ENCODE measurements at places on chromosomes 6 and 20. TPM values are rescaled to one million over a fixed set of nuclear protein-coding genes. Genes with fewer than 3 reads are reported as not detected.

- no peaks in the 10 kb centered on the region for H3K36me3 ChIP-seq
- no peak overlapping the region for H3K4me3 ChIP-seq
- no peak for DNase-seq
- no peaks in the 10 kb centered on the region for H3K4me1 ChIP-seq
- no peaks in the 10 kb centered on the region for H3K27me3 ChIP-seq
- no peak overlapping the region for H3K27ac ChIP-seq
Observed at GRCh38 chr6:163311830-163312229, 102.7 kb upstream of the QKI start.

DNA sequence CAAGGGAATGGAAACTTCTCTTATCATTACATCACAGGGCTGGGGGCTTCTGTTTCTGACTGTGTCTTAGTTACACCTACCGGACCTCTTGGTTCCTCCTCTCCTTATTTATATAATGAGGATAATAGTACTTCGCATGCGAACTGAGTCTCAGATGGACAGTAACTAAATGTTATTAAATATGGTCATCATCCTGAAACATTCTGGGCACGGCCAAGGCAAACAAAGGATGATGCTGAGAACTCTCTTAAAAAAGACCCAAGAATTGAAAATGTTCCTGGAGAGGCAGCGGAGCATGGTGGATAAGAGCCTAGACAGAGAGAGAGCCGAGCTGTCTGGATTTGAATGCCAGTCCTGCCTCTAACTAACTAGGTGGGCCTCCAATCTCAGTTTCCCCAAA lies 119.8 kb upstream of the SASH1 start:
- H3K27me3 ChIP-seq = no peaks in the 10 kb centered on the region
- no peak overlapping the region for H3K27ac ChIP-seq

Gene HLA-DMB
- 25.3 TPM for total RNA-seq

- peak overlapping the region; percentile 38 for H3K27ac ChIP-seq
- H3K4me1 ChIP-seq = no peaks in the 10 kb centered on the region
- H3K36me3 ChIP-seq = peaks cover 32% of the 10 kb centered on the region
- H3K27me3 ChIP-seq = no peaks in the 10 kb centered on the region
Observed at GRCh38 chr20:58698741-58699622, 6.4 kb downstream of the NPEPL1 start.

Gene HLA-DRA
- total RNA-seq = 101 TPM

Gene SLC4A11
- 0.36 TPM for total RNA-seq

- no peak for DNase-seq
- H3K4me3 ChIP-seq = no peak overlapping the region
- H3K27me3 ChIP-seq = no peaks in the 10 kb centered on the region
- H3K27ac ChIP-seq = no peak overlapping the region
- H3K36me3 ChIP-seq = no peaks in the 10 kb centered on the region
Observed at GRCh38 chr6:57021086-57021720, 25.3 kb upstream of the KIAA1586 start.

GRCh38 chr20:23193801-23194384 lies 107.8 kb upstream of the CD93 start:
- no peak overlapping the region for H3K4me3 ChIP-seq
- DNase-seq = no peak
- no peaks in the 10 kb centered on the region for H3K36me3 ChIP-seq
- no peaks in the 10 kb centered on the region for H3K4me1 ChIP-seq
- no peak overlapping the region for H3K27ac ChIP-seq
- H3K27me3 ChIP-seq = no peaks in the 10 kb centered on the region

Gene SMOC2
- total RNA-seq = 130 TPM

DNA sequence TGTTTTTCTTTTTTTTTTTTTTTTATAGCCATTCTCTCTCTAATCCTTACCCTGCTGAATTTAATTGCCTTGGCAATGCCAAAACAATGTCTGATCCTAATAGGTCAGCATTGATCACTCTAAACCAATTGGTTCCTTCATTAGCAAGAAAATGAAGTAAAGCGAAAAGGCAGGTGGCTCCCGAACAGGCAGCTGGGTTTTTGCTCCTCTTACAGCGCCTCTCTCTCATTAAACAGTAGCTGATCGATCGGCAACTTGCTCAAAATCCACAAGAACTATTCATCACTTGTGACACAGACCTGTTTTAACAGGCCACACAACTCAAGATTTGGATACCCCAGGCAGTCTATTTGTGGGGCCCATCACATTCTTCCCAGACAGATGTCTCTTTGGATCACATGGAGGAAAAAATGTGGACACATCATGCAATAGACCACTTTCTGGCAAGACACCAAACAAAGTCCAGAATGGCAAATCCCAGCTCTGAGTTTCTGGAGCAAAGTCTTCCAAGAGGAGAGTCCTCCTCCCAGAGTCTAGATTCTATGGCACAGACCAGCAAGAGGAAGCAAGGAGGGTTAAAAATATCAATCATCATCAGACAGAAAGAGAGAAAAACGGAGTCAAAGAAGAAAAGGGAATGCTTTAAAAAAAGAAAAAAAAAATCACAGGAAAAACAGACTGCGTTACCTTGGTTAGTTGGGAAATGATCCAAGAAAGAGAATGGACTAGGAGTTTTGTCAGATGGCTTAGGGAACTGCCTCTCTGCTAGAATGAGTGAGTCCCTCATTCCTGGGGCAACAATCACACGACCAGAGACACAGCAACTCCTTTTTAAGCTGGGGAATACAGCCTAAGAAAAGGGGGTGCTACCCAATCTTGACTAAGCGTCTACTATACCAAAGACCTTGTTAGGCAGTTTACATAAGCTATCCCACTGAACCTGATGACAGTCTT lies 247.8 kb downstream of the BTBD9 start:
- no peak overlapping the region for H3K4me3 ChIP-seq
- no peak overlapping the region for H3K27ac ChIP-seq
- no peaks in the 10 kb centered on the region for H3K27me3 ChIP-seq
- DNase-seq = no peak
- no peaks in the 10 kb centered on the region for H3K36me3 ChIP-seq

- no peak overlapping the region for H3K27ac ChIP-seq
- no peak for DNase-seq
- H3K36me3 ChIP-seq = no peaks in the 10 kb centered on the region
- no peaks in the 10 kb centered on the region for H3K4me1 ChIP-seq
- H3K4me3 ChIP-seq = no peak overlapping the region
Observed at GRCh38 chr6:965343-965742, 272.4 kb upstream of the EXOC2 start.

DNA sequence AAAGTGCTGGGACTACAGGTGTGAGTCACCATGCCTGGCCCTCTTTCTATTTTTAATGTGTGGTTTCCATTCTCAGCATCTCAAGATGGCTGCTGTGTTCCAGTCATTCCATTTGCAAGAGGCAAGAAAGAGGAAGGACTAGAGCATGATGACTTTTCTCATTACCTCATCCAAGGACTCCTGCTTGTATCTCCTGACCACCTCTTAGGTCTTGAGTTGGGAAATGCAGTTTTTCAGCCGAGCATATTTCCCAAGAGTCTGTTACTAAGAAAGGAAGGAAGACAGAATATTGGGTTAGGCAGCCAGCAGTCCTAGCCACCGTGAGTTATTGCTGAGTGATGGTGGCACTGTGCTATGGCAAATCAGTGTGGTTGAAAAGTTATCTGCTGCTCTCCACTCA lies 108.4 kb upstream of the INSM1 start:
- DNase-seq = no peak
- no peaks in the 10 kb centered on the region for H3K27me3 ChIP-seq
- H3K27ac ChIP-seq = no peak overlapping the region
- H3K4me1 ChIP-seq = no peaks in the 10 kb centered on the region
- H3K36me3 ChIP-seq = no peaks in the 10 kb centered on the region

GRCh38 chr6:148247386-148248063 lies 95.1 kb upstream of the SASH1 start:
- H3K27ac ChIP-seq = no peak overlapping the region
- no peak overlapping the region for H3K4me3 ChIP-seq
- H3K36me3 ChIP-seq = no peaks in the 10 kb centered on the region
- no peaks in the 10 kb centered on the region for H3K27me3 ChIP-seq
- H3K4me1 ChIP-seq = peaks cover 30% of the 10 kb centered on the region
- DNase-seq = no peak

Gene C6orf141
- 3.9 TPM for total RNA-seq

GRCh38 chr6:48101290-48101689 lies 9.7 kb downstream of the PTCHD4 start:
- DNase-seq = no peak
- H3K4me3 ChIP-seq = no peak overlapping the region
- no peaks in the 10 kb centered on the region for H3K4me1 ChIP-seq
- no peaks in the 10 kb centered on the region for H3K27me3 ChIP-seq

- DNase-seq = no peak
- no peak overlapping the region for H3K27ac ChIP-seq
- H3K27me3 ChIP-seq = no peaks in the 10 kb centered on the region
- H3K36me3 ChIP-seq = no peaks in the 10 kb centered on the region
Observed at GRCh38 chr20:35298264-35298663, 6.0 kb upstream of the FAM83C start.

Gene C6orf15
- total RNA-seq = not detected

DNA sequence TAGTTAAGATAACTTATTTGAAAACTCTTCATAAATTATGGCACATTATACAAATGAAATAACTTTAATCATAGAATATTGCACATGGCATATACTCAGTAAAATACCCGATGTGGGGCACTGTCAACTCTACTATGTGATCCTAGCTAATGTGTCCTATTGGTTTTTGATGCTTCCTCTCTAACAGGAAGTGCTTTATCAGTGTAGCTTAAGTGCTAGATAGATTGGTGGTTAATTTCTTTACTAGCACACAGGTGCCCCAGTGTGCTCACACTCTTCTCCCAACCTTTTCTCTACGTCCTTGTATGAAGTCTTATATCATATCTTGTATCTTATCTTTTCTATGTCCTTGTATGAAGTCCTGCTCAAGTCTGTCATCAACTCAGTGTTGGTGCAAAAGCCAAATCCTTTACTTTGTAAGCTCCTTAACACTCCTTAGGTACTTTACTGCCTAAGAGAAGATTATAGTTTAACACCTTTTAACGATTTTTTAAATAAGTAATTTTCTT lies 358.9 kb downstream of the CENPW start:
- H3K4me3 ChIP-seq = no peak overlapping the region
- H3K4me1 ChIP-seq = peaks cover 8% of the 10 kb centered on the region
- H3K36me3 ChIP-seq = no peaks in the 10 kb centered on the region
- H3K27ac ChIP-seq = no peak overlapping the region
- no peaks in the 10 kb centered on the region for H3K27me3 ChIP-seq
- DNase-seq = no peak
